Activated CD8-positive, alpha-beta memory T cell treated with anti-CD3 and anti-CD28 coated beads, Interleukin-2, amount 50 U/mL, for 4 hours (primary cell): ENCODE measurements at places on chromosomes 1 and 21.

DNA sequence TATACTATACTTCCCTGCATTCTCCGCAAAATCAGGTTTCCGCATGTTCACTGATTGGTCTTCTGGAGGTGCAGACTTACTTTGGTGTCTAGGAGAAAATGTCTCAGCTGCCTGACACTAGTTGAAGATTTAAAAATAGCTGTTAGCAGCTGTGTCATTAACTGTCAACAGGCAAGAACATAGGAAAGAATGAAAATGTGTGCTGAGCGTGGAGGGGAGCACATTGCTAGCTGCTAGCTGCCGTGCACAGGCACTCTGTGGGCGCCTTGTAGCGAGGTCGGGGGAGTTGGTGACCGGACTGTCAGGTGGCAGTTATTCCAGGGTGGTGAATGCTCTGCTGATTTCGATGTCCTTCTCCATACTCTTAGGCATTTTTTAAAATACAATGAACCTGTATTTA is 5.2 kb downstream of the FAAH start:
- DNase-seq, result no peak

DNA sequence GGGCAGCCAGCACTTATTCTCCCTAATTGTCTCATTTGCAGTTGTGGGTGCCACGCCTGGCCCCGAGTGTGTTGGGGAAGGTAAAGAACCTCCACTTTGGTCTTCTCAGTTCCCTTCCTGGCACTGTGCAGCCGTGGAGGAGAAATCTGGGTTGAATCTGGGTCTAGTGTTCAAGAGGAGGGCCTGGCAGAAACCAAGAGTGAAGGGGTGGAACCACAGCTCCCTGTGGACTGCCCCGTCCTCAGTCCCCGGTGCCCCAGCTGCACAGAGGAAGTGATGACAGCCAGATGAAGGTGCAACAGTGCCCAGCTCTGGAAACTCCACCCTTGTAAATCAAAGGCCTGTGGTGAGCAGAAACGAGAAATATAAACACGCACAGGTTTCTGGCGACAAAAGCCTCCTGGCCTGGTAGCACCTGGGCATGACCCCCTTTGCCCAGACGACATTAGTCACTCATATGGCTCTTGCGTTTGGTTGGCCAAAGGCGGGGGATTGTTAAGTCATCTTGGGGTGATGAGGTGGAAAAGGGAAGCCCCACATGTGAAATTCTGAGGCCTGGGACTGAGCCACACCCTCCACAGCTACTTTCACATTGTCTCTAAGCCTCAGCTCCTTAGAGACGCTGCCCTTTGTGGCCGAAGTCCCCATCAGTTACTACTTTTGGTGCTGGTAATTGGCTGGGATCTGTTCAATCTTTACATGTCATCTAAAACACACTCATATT is 4.2 kb upstream of the ECE1 start:
- peak; percentile 75 for DNase-seq

DNA sequence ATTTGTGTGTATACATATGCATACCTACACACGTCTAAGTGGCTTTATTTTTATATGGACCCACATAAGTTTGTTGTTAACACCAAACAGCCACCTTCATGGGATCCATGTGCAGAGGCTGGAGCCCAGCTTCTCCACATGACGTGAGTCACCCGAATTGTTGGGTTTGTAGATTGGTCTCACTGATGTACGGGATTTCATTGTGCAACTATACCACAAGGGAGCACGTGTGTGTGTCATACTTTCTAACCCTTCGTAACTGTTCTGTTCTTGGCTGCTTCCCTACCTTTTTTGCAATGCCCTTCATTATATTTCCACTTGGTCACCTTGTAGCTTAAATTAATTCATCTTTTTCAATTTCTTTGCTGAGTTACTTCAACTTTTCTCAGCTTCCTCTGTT is 21.0 kb downstream of the SPRTN start:
- no peak for DNase-seq

DNA sequence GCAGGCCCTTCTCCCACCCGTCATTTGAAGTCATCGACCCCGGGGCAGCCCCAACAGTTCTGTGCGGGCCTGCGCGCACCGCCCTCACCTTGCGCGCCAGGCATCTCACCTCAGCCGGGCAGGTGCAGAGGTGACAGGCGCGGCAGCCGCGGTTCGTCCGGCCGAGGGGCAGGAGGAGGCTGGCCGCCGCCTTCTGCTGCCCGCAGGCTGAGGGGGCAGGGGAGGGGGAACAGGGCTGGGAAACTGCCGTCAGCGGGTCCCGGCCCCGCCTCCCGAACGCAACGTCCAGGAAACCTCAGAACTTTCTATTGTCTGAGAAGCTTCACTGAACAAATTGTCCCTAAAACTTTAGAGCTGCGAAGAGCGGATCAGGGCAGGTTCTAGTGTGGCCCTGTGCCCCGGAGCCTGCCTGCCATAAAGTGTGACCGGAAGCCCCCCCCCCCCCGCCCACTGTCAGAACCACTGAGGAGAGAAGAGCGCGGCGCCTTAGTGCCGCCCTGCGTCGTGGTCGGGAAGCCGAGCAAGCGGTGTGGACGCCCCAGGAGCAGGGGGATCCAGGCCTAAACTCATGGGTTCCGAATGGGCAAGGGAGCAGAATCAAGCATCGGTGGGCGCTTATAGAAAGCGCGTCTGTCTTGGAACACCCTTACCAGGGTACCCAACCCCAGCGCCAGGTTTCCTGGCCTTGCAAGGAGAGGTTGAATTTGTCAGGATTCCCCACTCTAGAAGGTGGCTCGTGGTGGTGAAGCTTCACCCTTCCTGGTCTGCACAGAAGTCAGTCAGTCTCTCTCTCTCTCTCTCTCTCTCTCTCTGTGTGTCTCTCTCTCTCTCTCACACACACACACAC is 13.3 kb upstream of the TBX15 start:
- DNase-seq, result no peak

DNA sequence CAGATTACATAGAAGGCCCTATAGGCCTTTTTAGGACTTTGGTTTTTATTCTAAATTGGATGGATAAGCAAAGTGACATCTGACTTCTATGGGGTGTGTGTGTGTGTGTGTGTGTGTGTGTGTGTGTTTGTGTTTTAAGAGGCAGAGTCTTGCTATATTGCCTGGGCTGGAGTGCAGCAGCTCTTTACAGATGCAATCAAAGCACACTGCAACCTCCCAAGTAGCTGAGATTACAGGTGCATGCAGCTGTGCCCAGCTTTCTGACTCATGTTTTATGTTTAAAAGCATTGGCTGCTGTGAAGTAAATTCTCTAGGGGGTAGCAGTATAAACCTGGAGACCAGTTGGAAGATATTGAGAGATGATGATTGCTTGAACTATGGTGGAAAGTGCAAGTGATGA is 12.4 kb upstream of the EVI5 start:
- no peak for DNase-seq

DNA sequence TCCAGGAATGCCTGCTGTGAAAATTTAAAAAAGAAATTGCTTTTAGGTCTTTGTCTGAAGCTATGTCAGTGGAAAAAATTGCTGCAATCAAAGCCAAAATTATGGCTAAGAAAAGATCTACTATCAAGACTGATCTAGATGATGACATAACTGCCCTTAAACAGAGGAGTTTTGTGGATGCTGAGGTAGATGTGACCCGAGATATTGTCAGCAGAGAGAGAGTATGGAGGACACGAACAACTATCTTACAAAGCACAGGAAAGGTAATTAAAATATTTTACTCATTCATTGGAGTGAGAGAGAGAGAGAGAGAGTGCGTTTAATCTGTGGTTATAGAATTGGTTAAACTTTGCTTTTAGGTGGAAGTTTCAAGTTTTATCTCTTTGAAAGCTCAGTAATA is 20.0 kb downstream of the CDC73 start:
- no peak for DNase-seq

DNA sequence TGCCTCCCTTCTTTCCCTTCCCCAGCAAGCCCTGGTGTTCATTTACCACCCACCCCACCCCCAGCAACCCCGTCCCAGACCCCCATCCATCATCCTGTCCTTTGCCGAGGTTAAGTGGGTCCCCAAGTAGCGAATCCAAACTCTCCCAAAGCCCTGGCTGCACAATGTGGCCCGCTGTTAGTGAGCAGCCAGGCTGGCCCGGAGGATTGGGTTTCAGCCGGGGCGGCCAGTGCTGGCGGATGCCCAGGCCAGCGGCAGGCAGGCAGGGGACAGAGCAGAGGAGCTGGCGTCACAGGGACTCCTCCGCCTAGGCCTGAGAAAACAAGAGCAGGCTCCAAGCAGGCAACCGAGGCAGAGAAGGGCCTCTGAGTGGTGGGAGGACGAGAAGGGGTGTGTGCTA is 61.4 kb downstream of the EPHB2 start:
- no peak for DNase-seq

DNA sequence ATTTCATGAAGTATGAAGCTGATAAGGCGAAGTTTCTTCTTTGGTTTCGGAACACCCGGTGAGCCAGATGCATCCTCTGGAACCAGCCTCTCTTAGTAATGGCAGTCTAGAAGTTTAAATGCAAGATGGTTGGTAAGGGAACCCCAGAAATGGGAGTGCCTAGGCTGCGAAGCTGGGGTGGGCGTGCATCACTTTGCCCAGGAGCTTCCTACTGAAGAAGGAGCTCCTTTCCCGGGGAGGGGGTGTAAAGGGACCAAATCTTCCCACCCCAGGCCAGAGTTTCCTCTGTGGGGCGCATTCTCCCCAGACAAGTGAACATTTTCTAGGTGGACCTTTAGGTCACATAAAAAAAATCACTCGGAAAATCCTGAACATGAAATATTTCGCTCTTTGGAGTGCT is 4.4 kb downstream of the TFF2 start:
- DNase-seq, result no peak

DNA sequence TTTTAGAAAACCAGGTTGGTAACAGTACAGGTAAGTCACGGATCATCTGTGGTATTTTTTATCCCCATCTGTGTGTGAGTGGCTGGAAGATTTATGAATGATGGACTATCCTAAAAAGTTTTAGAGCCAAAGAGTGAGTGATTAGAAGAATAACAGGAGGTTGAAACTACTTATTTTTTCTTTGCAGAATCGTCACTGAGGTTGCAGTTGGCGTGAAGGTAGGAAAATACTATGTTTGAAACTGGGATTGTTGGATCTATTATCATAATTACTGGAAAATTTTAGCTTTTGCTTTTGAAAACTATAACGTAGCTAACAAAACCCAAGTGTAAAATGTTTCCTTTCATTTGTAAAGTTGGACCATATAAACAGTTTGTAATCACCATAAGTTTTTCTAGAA is 1.8 kb downstream of the PTBP2 start:
- DNase-seq, result no peak

DNA sequence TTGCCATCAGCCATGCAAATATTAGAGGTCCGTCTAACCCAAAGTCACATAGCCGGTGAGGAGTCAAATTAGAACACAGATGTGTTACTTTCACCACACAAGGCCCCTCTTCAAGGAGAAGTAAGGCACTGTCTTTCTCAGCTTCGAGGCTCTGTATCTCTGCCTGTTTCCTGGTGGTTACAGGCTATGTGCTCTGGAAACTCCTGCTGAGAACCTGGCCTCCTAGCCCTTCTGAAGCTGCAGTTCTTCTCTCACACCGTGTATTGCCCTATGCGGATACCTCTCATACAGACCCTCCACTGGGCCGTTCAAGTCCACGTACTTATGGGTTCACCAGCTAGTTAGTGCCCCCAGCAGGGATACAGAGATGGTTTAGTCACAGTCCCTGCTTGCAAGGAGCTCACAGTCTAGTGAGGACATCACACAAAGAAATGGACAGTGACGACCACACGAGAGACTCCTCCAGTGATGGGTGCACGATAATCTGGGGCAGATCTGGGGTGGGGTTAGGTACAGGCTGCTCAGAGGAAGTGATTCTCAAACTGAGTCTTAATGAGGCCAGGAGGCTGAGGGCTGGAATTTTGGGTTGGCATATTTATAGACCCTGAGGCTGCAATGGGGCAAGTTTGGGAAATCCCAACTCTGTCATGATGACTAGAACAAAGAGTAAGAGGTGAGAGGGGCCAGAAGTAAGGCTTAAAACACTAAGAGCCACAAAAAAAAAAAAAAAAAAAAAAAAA is 22.8 kb upstream of the ELOA start:
- DNase-seq, result no peak

GRCh38 chr1:147641695-147642592 is 28.4 kb downstream of the ACP6 start:
- peak; percentile 47 for DNase-seq

GRCh38 chr1:206588492-206588891 is 23.8 kb downstream of the EIF2D start:
- no peak for DNase-seq
